Camera-type eye (tissue), 1 donor: ENCODE measurements at places on chromosomes 7 and 10. TPM values are rescaled to one million over a fixed set of nuclear protein-coding genes. Genes with fewer than 3 reads are reported as not detected.

RBP3 gene
- 348 TPM for total RNA-seq

STEAP1B gene
- total RNA-seq: 1.6 TPM

FAM13C gene
- 39.7 TPM for total RNA-seq

COBL gene
- total RNA-seq: 22.3 TPM

NFE2L3 gene
- total RNA-seq: 3.7 TPM

NPY gene
- 3.7 TPM for total RNA-seq

PSD gene
- total RNA-seq: 49.2 TPM

HMX3 gene
- total RNA-seq: 1.1 TPM

FAM25C gene
- total RNA-seq: not detected

TNRC18 gene
- total RNA-seq: 140 TPM

CELF2 gene
- total RNA-seq: 84.2 TPM

C7orf57 gene
- total RNA-seq: 0.22 TPM

POLR3A gene
- 30.6 TPM for total RNA-seq

COL26A1 gene
- total RNA-seq: 6.9 TPM

LRRTM3 gene
- 5.2 TPM for total RNA-seq

IFIT1B gene
- total RNA-seq: 1.0 TPM

TFR2 gene
- 6.2 TPM for total RNA-seq

GLUD1 gene
- total RNA-seq: 140 TPM

SPDYE2B gene
- total RNA-seq: not detected

ACBD7 gene
- 9.8 TPM for total RNA-seq

TWIST1 gene
- total RNA-seq: 24.9 TPM

ZNF680 gene
- 48.2 TPM for total RNA-seq

LRRC4 gene
- 4.6 TPM for total RNA-seq

GRID2IP gene
- not detected for total RNA-seq

FAM24A gene
- total RNA-seq: not detected

CTAGE4 gene
- total RNA-seq: 2.7 TPM

EPO gene
- not detected for total RNA-seq

SMIM30 gene
- total RNA-seq: 42.5 TPM

KCNIP2 gene
- 12.5 TPM for total RNA-seq

EEPD1 gene
- total RNA-seq: 21.3 TPM

TCERG1L gene
- 3.0 TPM for total RNA-seq

PPP3CB gene
- 107 TPM for total RNA-seq

PPP1R9A gene
- total RNA-seq: 96.4 TPM

ELFN1 gene
- 21.5 TPM for total RNA-seq

FOXI2 gene
- not detected for total RNA-seq

CTBP2 gene
- total RNA-seq: 121 TPM

VSTM4 gene
- 30.1 TPM for total RNA-seq

PRSS37 gene
- total RNA-seq: not detected

EN2 gene
- 0.11 TPM for total RNA-seq

INMT gene
- 3.2 TPM for total RNA-seq

NXPH1 gene
- total RNA-seq: 1.6 TPM

GRID1 gene
- total RNA-seq: 10.0 TPM

VTI1A gene
- total RNA-seq: 110 TPM

EBLN1 gene
- total RNA-seq: not detected

ABCB1 gene
- 8.0 TPM for total RNA-seq

RSPH10B2 gene
- not detected for total RNA-seq

CTAGE8 gene
- total RNA-seq: 1.0 TPM

PRSS58 gene
- total RNA-seq: not detected

PLAC9 gene
- 43.8 TPM for total RNA-seq

SLC26A3 gene
- not detected for total RNA-seq
